ENCODE measurements at places on chromosomes 5 and 9.
A peak's percentile ranks its signal among the peaks of the same experiment; 100 is the strongest.

- no peak for DNase-seq
Measured at GRCh38 chr5:180632768-180633167, 16.6 kb downstream of the FLT4 start.

DNA sequence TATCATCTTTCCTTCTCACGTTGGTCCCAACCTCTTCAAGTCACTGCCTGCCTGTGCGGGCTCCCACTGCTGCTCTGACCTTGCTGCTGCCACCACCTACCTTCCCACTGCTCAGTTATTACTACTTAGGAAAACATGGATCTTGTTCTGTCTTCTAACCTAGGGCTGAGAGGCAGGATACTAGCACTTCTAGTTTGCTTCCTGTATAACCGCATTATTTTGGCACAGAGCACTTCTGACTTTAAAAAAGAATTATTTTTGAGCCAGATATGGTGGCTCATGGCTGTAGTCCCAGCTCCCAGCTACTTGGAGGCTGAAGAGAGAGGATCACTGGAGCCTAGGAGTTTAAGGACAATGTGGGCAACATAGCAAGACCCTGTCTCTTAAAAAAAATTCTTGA, 135.4 kb upstream of the GNA14 start:
- DNase-seq, result no peak

DNA sequence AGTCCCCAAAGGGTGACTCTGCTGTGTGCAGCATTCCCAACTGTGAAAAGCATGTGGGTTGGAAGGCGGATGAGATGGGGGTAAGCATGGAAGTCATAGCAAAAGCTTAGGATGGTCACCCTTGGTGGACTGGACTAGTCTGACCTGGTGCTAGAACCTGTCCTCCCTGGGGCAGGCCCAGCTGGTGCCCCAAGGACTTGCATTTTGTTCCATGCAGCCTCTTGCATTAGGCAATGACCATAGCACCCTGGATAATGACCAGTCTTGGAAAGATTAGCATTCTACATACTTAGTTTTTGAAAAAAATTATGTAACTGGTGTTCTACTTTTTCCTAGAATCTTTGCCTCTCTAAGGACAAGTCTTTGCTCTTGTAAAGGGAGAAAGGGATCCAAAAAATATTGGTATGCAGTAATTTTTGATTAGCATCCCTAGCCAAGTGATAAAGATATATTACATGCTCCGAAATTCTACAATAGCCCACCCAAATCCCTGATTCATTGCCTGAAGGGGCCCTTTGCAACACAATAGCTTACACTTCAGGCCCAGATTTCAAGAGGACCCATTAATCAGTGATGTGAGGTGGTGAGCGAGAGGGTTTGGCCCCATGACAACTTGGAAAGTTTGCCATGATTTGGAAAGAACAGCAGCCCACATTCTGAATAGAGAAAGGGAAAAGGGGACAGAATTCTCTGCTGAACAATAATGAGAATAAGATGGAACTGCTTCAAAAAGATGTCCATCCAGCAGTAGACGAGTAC, 93.3 kb upstream of the CD180 start:
- no peak for DNase-seq

GRCh38 chr5:137090721-137091120, 408.4 kb downstream of the SPOCK1 start:
- no peak for DNase-seq

- DNase-seq, result no peak
Measured at GRCh38 chr5:155885199-155885598, 441.8 kb upstream of the SGCD start.

- peak; percentile 15 for DNase-seq
Measured at GRCh38 chr9:14532456-14533115, 160.6 kb downstream of the ZDHHC21 start.

- DNase-seq, result no peak
Measured at GRCh38 chr9:7936996-7937395, 137.4 kb upstream of the DMAC1 start.

DNA sequence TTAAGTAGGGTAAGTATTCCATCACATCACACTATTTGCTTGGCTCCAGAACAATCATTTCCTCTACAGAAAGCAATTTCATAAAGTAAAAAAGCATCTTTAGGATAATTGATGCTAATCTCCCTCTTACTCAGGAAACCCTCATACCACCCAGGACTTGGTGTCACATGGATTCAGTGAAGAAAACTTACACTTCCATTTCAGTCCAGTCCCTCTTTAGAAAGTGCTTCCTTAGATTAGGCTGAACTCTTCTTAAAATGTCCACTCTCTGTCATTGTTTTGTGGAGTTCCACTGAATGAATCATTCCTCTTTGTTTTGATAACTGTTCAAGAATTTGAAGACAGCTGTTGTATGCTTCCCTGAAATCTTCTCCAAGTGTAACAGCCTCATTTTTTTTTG, 144.0 kb upstream of the ZNF462 start:
- peak; percentile 14 for DNase-seq

GRCh38 chr9:136907011-136907914, 20.9 kb downstream of the TRAF2 start:
- DNase-seq, result no peak

- no peak for DNase-seq
Measured at GRCh38 chr5:54526604-54527288, 9.2 kb downstream of the SNX18 start.

DNA sequence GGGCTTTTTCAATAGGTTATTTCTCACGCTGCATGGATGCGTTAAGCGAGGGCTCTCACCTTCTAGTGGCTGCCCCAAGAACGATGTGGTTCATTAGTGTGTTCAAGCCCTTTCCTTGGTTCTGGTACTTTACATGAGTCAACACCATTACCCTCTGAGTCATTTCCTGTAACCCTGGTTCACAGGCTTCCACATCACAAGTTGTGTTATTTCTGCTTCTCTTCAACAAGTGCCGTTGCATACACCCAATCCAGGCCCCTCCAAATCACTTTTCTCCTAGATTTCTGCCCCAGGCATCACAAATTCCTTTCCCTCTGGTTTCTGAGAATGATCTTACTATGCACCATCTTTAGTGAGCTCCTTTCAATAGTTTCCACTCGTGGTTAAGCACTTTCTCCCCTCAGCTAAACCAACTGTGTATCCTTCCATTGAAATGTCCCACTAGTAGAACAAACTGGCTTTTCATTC, 69.5 kb upstream of the RAD23B start:
- DNase-seq, result peak; percentile 98

GRCh38 chr9:3507395-3508077, 18.3 kb downstream of the RFX3 start:
- no peak for DNase-seq

DNA sequence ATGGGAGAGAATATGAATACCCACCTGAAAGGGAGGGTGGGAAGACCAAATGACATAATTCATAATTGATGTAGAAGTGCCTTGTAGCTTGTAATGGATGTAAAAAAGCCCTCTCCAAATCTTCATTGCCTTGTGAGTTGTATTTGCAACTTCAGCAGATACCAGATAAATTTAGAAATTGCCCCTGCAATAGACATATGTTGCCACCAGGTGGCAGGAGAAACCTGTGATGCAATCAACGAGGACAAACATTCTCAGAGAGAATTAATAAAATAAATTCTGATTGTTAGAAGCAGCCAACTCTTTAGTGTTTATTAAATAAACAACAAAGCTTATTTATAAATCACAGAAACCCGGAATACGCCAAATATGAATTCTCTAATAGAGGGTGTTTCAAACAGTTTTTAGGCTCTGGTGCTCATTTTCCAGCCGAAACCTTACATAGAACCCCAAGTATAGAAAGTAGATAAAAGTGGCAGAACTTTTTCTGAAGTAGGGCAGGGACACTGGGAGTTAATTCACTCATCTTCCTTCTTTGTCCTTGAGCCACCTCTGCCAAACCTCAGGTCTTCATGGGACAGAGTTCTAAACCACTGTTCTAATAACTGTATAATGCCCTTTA, 147.8 kb downstream of the TMEM38B start:
- DNase-seq, result peak; percentile 74

- DNase-seq, result no peak
Measured at GRCh38 chr5:54561651-54562050, 44.1 kb downstream of the SNX18 start.

DNA sequence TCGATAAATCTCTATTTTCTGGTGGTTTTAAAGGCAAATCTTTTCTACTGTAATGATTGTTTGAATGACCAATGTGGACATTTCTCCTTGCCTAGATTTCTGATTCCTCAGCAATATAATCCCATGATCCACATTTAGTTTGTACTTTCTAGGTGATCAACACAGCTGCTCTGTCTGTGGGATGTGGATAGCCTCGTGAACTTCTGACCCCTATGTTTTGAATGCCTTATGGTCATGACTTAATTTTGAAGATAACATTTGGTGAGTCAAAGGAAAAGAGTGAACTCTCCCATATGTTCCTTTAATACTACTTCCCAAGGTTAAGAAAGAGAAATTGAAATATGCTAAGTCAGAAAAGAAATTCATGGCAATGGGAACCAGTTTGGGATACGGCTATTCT, 147.5 kb downstream of the CAVIN4 start:
- DNase-seq, result no peak

All from RWPE1 (cell line).